ENCODE measurements at places on chromosomes 1 and 21. TPM values are rescaled to one million over a fixed set of nuclear protein-coding genes. Genes with fewer than 3 reads are reported as not detected.

GRCh38 chr1:196684476-196684875 lies 32.6 kb downstream of the CFH start:
- DNase-seq: no peak

- DNase-seq: no peak
Measured at GRCh38 chr1:167196166-167196565, 24.5 kb upstream of the POU2F1 start.

GRCh38 chr1:25146451-25146855 lies 85.8 kb downstream of the SYF2 start:
- no peak for DNase-seq

DNA sequence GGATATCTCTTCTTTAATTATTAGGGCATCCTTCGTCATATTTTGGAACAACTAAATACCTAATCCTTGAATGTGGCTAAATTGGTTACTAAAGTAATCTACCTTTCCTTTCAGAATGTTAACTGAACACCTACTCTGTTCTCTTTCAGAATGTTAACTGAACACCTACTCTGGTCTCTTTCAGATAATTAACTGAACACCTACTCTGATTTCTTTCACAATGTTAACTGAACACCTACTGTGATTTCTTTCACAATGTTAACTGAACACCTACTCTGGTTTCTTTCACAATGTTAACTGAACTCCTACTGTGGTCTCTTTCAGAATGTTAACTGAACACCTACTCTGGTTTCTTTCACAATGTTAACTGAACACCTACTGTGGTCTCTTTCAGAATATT lies 21.9 kb downstream of the RAB7B start:
- no peak for DNase-seq

- DNase-seq: no peak
Measured at GRCh38 chr21:26041431-26042180, 129.0 kb downstream of the APP start.

The KRTAP26-1 gene
- not detected for total RNA-seq

The OR14K1 gene
- total RNA-seq: not detected

The CGN gene
- 23.6 TPM for total RNA-seq

The FASLG gene
- not detected for total RNA-seq

Data from kidney epithelial cell (primary cell).